ENCODE measurements at places on chromosomes 5 and 9.
A peak's percentile ranks its signal among the peaks of the same experiment; 100 is the strongest.

- DNase-seq = no peak
Measured at GRCh38 chr5:143657647-143658285, 154.2 kb upstream of the HMHB1 start.

GRCh38 chr5:24854850-24855249 is 210.1 kb upstream of the CDH10 start:
- DNase-seq = no peak

DNA sequence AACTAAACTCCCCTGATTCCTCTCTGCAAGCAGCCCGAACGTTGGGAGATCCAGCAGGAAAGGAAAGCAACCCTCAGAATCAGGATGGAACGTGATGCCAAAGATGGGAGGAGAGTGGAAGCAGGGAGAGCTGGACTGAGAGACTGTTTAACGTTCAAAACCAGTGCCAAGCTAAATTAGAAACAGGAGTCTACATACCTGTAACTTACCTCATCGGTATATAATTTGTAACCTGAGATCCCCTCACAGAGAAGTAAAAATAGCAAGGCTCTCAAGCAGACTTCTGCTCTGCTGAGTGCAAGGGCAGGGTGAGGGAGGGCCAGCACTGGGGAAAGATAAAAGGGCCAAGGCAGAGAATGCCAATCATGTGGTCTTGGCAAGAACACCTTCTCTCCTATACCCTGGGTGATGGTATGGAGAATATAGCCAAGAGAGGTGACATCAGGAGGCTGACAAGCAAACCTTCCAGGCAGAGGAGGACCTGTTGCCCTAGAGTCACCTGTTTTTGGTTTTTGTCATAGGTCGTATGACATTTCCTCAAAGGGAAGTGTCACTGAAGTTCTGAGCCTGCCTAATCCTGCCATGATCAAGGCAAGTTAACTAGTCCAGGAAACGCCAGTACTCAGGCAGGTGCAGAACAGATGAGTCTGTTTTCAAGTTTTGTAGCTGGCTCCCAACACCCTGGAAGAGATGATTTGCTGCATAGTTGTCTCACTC is 472.0 kb downstream of the NFIB start:
- DNase-seq = no peak

GRCh38 chr9:95517559-95518425 is 1.0 kb upstream of the PTCH1 start:
- DNase-seq = no peak

GRCh38 chr5:76303921-76304320 is 99.2 kb upstream of the IQGAP2 start:
- DNase-seq = no peak

GRCh38 chr9:127567035-127567729 is 44.9 kb upstream of the STXBP1 start:
- DNase-seq = no peak

DNA sequence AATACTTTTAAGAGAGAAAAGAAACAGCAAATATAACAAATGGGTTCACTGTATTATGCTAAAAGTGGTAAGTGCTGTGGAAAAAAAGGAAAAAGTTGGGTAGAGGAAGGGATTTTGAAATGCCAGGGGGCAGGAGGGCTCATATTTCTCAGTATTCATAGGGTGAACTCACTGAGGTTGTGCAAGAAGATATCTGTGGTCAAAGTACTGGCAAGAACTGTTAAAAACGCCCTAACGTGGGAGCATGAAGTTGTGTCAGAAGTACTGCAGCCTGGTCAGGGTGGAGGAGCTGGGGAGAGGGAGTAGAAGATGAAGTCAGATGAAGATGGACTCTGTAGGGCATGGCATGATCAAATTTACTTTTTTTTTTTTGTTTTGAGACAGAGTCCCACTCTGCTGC is 31.2 kb upstream of the SLC28A3 start:
- DNase-seq = no peak

GRCh38 chr5:96075579-96076289 is 114.1 kb upstream of the ELL2 start:
- DNase-seq = no peak

DNA sequence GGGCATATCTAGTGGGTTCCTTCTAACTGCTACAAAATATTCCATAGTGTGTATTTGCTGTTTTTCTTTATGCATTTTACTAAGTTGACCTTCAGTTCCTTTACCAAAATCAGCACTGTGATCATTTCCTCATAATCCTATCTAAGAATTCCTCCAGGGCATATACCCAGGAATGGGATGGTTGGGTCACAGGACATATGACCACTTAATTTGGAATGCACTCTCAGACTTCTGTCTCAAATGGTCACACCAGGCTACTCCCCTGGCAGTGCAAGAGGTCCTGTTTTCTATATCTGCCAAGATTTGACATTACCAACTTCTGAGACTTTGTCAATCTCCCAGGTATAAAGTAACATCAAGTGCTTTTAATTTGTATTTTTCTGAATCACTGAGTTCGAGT is 63.9 kb downstream of the ADAMTS12 start:
- DNase-seq = no peak

DNA sequence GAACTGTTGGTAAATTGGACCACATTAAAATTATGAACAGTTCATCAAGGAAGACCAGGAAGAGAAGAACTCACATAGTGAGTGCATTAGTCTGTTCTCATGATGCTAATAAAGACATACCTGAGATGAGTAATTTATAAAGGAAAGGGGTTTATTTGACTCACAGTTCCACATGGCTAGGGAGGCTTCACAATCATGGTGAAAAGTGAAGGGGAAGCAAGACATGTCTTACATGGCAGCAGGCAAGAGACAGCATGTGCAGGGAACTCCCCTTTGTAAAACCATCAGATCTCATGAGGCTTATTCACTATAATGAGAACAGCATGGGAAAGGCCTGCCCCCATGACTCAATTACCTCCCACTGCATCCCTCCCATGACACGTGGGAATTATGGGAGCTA is 135.9 kb upstream of the MAN2A1 start:
- no peak for DNase-seq

GRCh38 chr5:141508798-141509611 is 20.1 kb downstream of the PCDHGC5 start:
- no peak for DNase-seq

GRCh38 chr5:21774801-21775200 is 1078.3 kb downstream of the CDH12 start:
- no peak for DNase-seq

DNA sequence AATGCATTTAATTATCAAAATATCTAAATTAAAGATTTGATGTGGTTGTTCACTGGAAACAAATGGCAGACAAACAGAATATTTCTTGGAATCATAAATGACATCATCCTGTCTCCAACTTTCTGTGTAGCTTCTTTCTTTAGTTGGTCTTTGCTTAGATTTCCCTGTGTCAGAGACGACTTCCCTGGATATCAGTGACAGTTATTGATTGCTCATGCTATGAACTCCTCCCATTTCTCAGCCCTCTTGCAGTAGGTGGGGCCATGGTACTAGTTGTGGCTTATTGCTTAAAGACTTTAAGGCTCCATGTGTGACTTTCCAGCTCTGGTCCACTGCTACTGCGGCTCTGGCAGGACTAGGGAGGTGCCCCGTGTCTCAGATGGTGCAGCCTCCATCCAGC is 592.6 kb downstream of the MTRR start:
- no peak for DNase-seq

GRCh38 chr5:107431998-107432397 is 238.7 kb downstream of the EFNA5 start:
- DNase-seq = no peak

- no peak for DNase-seq
Measured at GRCh38 chr5:173534031-173534430, 82.4 kb downstream of the BOD1 start.

GRCh38 chr5:75152860-75153259 is 83.8 kb downstream of the ANKRD31 start:
- DNase-seq = no peak

GRCh38 chr9:9942764-9943424 is 669.9 kb downstream of the PTPRD start:
- DNase-seq = peak; percentile 17

DNA sequence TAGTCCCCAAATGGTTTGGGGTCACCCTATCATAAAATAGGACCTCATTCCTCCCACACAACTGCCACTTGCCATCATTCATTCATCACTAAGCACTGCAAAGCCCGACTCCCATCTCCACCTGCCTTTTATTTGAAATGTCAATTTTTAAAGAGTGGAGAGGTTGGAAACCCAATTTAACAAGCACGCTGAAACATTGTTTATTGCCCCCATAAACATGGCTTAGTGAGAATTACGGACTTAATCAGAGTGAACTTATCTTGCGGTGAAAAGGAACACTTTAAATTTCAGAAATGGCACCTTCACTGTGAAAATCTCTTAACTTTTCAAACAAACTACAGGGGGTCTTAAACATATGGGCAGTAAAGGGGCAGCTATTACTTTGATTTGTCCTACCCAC is 241.1 kb downstream of the CRB2 start:
- DNase-seq = no peak

GRCh38 chr5:120803282-120803681 is 339.2 kb downstream of the PRR16 start:
- DNase-seq = no peak

GRCh38 chr9:116491659-116492058 is 195.4 kb upstream of the TRIM32 start:
- no peak for DNase-seq

DNA sequence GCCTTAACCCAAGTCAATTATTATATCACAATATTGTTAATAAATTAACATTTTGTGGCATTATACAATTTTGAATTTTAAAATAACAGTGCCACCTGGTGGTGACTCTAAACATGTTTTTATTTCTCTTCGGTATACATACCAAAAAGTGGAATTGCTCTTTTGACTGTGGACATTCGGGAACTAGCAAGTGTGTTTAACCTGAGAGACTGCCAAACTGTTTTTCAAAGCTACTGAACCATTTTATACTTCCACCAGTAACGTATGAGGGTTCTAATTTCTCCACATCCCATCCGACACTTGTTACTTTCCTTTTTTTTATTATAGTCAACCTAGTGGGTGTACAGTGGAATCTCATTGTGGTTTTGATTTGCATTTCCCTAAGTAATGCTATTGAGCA is 18.3 kb upstream of the HSDL2 start:
- peak; percentile 24 for DNase-seq

Measured in stimulated activated CD4-positive, alpha-beta T cell treated with anti-CD3 and anti-CD28 coated beads, Interleukin-1b, Interleukin-23, amount 100 ng/mL, for 4 hours (primary cell).